ENCODE measurements at places on chromosomes 6 and 20.

GRCh38 chr6:53837865-53838769, 43.3 kb downstream of the LRRC1 start:
- no peak for DNase-seq

DNA sequence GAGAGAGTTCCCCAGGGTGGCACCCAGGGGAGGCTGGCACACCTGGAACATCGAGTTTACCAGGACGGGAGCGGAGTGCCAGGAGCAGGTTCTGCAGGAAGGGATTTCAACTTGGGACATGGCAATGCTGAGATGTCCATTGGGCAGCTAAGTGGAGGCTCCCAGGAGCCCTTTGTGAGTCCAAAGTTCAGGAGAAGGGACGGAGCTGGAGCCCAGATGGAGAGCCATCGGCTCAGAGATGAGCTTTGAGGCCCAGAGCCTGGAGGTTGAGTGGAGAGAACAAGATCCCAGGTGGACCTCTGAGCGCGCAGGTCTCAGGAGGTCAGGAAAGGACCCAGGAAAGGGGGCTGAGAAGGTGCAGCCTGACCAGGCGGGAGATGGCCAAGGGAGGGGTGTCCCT, 67.5 kb upstream of the AFDN start:
- DNase-seq = no peak

GRCh38 chr6:499617-500016, 108.1 kb downstream of the IRF4 start:
- no peak for DNase-seq

DNA sequence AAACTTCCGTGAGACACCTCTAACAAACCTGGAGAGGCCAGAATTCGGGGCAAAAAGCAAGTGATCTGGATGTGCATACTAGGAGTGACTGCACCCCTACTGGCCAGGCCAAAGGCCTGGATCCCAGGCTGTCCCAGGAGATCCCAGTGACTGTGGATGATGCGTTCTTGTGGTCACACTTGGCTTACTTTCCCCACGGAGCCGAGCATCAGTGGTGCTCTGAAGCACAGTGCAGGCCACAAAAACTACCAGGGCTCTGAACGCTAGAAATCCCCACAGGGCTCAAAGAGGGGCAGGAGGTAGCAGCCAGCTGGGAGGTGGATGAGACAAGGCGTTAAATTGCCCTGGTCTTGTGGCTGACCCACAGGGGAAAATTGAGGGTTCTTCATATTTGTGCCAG, 7.1 kb downstream of the TRIM26 start:
- no peak for DNase-seq

GRCh38 chr20:19560881-19561480, 197.1 kb upstream of the RIN2 start:
- DNase-seq = no peak
